Fibroblast of pulmonary artery (primary cell): ENCODE measurements at places on chromosomes 3 and 15.

DNA sequence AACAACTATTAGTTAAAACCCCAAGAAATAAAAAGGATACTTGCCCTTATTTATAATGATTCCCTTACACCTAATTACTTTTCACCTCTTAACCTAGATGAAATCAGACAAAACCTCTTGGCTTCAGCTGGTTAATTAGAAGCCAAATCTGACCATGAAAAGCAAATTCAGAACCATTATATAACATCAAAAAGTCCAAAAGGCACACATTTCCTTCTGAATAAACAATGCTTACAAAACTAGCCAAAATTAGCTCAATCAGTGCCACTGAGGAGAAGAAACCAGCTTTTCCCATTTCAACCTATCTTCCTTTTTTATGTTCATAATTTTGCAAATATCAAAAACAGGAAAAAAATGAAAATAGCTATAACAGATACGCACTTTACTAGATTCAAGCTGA, 3.2 kb downstream of the EHHADH start:
- no peak for DNase-seq

DNA sequence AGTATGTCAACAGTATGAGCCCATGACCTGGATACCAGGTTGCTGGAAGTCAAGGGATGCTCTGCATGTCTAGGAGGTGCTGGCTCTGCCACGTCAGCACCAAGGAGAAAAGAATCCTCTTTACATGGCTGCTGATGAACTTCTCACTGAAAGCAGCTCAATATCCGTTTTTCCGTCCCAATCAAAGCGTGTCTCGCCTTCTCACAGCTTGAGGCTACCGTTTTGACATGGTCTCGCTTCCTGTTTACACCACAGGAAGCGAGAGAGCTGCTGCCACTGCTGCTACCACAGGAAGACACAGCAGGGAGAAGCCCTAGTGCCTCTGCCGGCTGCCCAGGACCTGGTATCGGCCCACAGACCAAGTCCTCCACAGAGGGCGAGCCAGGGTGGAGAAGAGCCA, 27.3 kb downstream of the STARD5 start:
- no peak for DNase-seq

GRCh38 chr15:52749258-52749657, 40.9 kb downstream of the ONECUT1 start:
- no peak for DNase-seq

DNA sequence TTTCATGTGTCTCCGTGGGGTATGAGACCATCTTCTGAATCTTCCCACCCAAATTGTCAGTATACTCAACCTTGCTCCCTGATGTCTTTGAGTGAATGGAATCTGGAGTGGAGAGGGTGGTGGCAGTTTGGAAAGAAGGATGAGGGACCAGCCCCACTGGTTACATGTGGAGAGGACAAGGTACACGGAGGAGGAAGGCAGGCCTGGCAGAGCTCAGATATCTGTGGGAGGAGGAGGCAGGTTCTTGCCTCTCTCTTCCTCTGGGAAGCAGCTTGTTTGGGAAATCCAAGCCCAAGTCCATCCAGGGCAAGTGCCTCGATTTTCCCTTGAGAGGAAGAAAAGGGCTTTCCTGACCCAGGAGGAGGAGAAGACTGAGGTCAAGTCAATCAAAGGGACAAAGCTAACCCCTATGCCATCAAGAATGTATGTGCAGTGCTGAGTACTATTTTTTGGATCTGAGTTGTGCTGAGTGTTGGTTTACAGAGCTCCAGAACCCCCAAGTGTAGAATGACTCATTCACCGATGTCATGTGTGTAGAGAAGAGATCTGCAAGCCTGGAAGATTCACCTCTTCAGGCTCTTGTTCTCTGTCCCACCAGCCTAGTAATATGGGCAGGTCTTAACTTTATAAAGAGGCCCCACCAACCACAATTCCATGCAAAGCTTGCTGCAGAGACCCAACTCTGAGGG, 19.8 kb upstream of the LOXL1 start:
- DNase-seq: no peak

DNA sequence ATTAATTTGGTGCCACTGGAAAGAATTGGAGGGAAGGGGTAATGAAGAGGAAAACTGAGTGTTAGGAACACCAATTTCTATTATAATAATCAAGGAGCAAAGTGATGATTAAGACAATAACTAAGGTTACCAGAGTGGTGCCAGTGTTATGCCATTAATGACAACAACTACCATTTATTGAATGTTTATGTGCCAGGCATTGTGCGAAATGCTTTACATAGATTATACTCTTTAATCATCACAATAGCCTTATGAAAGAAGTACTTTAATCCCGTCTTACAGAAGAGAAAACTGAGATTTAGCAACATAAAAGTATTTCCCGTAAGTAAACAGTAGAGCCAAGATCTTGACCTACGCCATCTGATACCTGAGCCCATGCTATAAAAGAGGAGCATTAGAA, 187.2 kb upstream of the NR2E3 start:
- no peak for DNase-seq

DNA sequence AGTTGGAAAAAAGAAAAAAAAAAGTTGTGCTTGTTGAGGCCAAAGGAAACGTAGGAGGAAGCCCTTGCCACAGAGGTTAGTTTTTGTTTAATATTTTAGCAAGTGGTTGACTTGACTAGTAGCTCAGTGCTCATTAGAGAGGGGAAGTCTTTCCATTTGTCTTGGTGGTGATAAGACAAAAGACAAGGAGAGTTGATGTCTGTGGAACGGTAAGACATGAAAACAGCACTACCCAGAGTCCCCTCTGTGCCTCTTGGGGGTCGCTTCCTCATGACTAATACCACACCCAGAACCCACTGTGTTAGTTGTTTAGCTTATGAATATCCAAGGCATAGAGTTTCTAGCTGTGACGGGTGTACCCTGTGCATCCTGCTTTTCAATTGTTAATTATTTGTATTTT, 211.4 kb downstream of the ITPR1 start:
- DNase-seq: no peak

- no peak for DNase-seq
Measured at GRCh38 chr15:78408961-78409360, 29.1 kb upstream of the IREB2 start.

DNA sequence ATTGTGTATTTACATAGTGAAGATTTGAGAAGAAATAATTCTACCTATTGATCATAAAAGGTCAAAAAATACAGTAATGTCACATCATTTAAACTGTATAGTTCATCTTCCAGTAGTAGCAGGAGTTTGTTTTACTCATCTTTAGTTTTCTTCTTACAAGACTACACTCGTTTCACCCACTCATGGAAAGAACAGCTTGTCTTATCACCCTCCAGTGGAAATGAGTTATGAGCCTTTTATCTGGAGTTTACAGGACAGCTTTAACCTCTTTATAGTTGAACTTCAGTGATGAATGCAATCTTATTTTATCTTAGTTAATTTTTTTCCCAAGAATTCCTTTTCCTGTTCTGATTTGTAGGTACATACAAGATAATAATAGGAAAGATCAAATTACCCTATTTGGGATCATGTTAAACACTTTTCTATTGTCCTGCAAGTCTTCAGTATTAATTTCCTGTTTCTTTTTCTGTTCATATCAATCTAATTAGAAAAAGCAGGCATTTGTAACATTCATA, 36.8 kb downstream of the RBMS3 start:
- no peak for DNase-seq

DNA sequence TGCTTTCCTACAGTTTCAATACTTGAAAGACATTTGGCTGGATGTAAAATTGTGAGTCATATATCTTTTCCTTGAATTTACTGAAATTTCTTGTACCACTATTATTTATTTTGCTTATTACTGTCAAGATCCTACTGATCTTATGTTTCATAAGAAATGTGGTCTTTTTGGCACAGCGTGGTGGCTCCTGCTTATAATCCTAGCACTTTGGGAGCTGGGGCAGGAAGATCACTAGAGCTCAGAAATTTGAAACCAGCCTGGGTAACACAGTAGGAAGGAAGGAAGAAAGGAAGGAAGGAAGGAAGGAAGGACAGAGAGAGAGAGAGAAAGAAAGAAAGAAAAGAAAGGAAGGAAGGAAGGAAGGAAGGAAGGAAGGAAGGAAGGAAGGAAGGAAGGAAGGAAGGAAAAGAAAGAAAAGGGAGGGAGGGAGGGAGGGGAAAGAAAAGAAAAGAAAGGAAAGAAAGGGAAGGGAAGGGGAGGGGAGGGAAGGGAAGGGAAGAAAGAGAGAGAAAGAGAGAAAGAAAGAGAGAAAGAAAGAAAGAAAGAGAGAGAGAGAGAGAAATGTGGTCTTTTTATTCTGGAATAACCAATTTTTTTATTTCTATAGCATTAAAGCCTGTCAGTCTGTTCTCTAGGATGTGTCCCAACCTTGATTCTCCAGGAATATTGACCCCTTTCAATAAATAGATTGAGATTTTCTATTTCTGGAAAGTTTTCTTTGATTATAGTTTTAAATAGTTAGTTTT, 572.0 kb upstream of the TGFBR2 start:
- DNase-seq: no peak

DNA sequence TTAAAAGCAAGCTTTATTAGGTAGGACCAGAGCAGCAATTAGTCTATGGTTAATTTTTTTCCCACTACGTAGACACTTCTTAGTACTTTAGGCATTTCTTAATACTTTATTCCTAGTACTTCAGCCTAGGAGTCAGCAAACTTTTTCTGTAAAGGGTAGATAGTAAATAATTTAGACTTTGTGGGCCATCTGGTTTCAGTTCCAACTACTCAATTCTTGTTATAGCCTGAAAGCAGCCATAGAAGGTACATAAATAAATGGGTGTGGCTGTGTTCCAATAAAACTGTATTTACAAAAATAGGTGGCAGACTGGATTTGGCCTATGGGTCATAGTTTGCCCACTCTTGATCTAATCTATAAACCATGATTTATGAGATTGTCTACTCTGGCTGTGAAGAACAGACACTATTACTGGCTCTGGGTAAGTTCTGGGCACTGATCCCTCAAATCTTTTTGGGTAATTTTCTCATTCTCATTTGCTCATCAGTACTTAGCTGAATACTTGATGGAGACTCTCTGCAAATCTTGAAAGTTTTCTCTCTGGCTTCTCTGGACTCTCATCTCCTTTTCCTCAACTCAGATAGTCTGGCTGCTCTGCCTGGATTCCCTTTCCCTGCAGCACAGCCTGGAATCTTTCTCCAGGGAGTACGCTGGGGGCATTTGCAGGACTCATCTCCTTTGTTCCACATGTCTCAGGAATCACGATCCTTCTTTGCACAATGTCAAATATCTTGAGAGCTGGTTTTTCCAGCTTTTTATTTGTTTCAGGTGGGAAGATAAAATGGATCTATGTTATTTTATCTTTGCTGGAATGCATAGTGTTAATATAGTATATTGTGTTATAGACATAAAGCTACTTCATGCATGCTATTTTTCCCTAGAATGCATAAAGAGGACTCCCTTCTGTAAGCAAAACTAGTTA, 524.8 kb upstream of the TBL1XR1 start:
- no peak for DNase-seq

DNA sequence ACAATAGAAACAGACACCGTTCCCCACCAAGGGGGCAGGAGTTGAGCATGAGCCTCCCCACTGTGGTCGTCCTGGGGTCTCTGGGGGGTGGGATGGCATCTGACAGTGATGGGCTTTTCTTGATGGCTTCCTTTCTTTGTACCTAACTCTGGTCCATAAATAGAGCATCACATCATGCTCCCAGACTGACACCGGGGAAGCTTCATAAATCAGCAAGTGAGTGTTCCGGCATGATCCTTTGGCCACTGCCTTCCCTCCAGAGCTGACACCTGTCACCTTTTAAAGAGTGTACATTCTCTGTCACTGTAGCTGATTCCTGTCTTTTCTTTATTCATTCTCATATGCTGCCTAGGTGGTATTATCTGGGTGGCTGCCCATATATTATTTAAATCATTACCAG, 129.9 kb downstream of the ROBO2 start:
- DNase-seq: no peak

DNA sequence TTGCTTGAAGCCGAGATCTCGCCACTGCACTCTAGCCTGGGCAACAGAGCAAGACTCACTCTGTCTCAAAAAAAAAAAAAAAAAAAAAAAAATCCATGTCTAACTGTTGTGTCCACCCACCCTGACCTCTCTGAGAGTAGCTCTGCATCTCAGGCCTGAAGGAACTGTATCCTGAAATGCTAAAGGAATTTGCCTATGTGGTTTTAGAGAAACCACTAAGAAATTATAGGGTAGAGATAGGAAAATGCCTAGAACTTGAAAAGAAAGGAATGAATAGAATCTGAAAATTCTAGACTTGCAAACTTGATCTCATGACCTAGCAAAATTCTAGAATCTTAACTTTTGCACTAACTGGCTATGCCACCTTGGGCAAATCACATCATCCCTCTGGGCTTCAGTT, 217.5 kb upstream of the ROPN1 start:
- no peak for DNase-seq

- DNase-seq: no peak
Measured at GRCh38 chr3:194100856-194101390, 35.0 kb upstream of the HES1 start.

DNA sequence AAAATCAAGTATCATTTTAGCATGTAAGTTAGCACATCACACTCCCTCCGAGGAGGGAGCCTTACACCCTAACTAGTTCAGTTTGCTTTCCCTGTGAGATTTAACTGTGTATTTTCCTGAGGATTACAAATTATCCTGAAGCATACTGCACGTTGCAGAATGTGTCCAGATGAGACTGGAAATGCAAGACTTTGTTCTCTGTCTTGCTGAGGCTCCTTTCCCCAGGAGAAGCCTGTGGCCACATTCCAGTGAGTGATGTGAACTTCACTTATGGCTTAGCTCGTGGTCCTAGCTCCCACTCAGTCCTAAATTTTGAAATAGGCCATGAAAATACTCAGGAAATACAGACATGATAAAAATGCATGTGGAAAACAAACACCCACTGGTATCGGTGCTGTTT, 23.7 kb downstream of the PDZRN3 start:
- peak; percentile 69 for DNase-seq

- DNase-seq: no peak
Measured at GRCh38 chr15:24898715-24899272, 56.0 kb upstream of the SNRPN start.

DNA sequence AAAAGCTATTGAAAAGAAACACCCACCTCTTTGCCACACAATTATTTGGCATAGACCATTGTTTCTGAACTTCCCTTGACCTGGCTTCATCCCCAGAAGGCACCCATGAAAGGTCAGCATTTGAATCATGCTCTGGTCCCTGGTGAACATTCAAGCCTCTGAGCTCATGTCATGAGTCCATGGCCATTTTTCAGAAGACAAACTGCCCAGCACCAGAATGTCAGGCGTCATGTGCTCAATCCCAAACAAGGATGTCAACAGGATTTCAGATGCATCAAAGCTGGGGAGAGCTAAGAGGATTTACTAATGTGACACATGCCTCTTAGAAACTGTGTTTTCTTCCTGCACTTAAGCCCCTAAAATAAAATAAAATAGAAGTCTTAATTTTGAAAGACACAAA, 41.3 kb downstream of the TMED3 start:
- DNase-seq: no peak
